ENCODE measurements at places on chromosomes 5 and 9.

- peak; percentile 33 for DNase-seq
Measured at GRCh38 chr9:93268551-93269314, 84.8 kb downstream of the WNK2 start.

DNA sequence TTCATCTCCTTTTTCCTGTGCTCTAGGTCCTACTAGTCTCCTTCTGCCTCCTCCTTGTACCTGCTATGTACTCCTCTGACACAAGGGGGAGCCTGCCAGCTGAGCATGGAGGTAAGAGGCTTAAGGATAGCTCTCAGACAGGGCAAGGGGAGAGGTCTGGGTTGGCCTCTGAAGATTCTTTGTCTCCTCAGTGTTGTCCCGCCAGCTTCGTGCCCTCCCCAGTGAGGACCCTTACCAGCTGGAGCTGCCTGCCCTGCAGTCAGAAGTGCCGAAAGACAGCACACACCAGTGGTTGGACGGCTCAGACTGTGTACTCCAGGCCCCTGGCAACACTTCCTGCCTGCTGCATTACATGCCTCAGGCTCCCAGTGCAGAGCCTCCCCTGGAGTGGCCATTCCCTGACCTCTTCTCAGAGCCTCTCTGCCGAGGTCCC is 3.8 kb downstream of the CREB3 start:
- peak; percentile 61 for DNase-seq

GRCh38 chr9:13904311-13904710 is 409.6 kb downstream of the NFIB start:
- DNase-seq: no peak

DNA sequence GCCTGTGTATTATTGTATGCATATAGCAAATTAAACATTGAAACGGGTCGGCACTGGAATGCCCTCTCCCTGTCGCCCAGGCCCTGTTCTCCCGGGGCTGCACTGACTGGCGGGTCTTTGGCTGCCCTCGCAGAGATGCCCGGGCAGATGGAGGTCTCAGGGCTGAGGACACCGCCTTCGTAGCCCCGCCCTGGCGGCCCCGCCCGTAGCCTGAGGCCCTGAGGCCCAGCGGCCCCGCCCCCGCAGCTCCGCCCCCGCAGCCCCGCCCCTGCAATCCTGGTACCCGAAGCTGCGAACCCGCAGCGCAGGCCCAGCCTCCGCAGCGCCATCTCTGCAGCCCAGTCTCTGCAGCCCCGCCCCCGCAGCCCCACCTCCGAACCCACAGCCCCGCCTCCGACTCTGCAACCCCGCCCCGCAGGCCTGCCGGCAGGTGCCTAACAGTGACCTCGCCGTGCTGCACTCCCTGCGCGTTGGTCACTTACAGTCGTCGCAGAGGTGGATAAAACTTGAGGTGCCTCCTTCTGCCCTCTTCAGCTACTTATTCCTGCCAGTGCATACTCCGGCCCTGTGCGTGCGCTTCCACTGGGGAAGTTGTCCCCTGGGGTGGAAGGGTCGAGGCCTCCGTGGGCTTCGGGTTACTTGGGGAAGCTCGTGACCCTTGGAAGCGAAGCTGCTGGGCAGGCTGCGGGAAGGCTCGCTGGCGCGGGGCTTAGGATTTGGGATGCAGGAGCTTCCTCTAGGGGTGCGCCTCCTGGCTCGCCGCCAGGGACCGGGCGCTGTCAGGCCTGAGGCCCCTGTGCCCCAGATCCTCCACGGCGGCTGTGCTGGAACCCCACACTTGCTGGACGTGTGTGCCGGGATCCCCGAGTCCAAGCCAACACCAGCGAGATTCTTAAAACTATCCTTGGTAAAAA is 72.3 kb downstream of the ICE1 start:
- peak; percentile 87 for DNase-seq

GRCh38 chr5:56415356-56415765 is 182.2 kb upstream of the ANKRD55 start:
- no peak for DNase-seq

DNA sequence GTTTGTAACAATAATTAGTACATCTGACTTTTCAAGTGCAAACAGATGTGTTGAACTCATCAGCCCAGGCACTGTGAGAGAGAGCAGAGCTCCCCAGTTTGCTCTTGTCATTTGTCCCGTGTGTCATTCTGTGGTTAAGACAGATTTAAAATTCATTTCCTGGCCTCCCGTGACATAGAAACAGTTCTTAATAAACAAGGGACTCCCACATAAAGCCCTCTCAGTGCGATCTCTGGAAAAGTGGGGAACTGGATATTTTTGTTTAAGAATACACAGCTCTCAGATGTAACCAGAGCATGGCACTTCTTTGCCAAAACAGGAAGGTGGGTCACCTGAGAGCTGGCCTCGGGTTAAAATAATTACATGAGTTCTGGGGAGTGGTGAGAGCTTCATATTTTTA is 58.6 kb downstream of the PRKACG start:
- no peak for DNase-seq

- no peak for DNase-seq
Measured at GRCh38 chr9:114410910-114411309, 23.1 kb upstream of the AKNA start.

DNA sequence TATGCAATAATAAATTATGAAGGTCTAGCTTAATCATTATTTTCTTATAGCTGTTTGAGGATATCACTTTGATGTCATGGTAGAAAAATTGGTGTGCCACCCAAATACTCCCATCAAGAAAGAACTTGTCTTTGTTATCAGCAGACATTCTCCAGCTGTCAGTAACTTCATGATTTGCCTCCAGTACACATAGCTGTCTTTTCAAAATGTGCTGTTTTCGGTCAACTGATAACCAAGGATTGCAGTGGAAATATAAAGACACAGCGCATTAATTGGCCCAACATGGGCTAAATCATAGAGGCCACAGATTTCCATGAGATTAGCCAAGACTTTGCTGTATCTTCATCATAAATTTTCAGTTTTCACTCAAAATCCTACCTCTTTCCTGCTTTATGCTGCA is 993.5 kb upstream of the SEMA6A start:
- no peak for DNase-seq

GRCh38 chr9:76379494-76379893 is 14.7 kb downstream of the RFK start:
- DNase-seq: no peak

- no peak for DNase-seq
Measured at GRCh38 chr5:71662381-71662780, 56.7 kb upstream of the CARTPT start.

DNA sequence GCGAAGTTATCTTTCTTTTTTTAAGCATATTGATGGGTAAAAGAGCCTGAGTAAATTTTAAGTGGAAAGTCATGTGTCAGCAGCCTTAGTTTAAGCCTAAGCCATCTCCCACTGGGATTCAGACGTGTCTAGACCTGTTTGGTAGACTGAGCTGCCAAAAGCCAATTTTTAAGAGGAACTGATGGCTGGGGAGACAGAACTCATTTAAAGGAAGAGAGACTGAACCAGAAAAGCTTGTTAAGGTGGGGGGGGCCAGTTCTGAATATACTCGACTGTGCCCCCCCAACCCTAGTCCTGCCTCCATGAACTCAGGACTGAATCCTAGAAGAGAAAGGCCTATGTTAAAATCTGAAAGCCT is 58.3 kb upstream of the PLPP1 start:
- no peak for DNase-seq

DNA sequence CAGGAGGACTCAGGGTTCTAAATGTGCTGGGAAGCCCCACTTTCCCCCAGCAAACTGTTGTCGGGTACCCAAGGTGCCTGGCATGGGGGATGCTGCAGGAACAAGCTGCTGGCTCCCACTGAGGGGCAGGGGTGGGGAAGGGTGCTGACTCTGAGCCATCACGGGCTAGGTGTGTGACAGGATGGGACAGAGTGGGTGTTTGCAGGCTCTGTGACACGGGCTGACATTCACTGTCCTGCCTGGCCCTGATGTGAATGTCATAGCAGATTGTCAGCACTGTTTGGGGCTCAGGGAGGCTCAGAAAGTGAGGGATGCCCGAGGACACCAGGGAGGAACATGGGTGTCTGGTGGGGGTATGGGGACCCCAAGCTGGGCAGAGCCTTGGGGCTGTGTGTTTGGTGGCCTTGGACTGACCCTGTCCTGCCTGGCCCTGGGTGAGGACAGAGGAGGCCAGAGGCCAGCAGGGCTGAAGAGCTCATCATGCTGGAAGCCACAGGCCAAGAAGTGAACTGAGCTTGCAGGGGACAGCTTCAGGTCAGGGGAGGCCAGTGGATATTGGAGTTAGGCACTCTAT is 20.6 kb downstream of the WNK2 start:
- no peak for DNase-seq

DNA sequence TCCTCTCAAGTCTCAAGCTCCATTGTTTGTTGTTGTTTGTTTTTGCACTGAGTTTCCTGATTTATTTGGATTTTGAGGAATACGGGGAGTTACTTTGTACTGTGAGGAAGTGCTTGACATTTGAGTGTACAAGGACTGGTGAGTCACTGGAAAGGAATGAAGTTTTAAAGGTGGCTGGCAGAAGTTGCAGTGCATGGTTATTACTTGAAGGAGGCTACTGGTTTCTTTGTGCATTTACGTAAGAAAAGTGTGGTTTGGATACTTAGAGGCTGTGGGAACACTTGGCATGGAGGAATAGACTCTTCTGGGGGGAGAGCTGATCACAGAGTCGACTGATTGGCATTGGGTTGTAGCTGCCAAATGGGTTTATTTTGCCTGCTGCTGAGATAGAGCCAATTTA is 919.0 kb downstream of the TAF11L14 start:
- no peak for DNase-seq

All from activated T-cell treated with anti-CD3 and anti-CD28 coated beads, Interleukin-2, amount 50 U/mL, for 1 hour (primary cell).